Spinal cord (tissue), 10 donors: ENCODE measurements at places on chromosomes 3 and 15. TPM values are rescaled to one million over a fixed set of nuclear protein-coding genes. Genes with fewer than 3 reads are reported as not detected.
A peak's percentile ranks its signal among the peaks of the same experiment; 100 is the strongest.

Gene NEK10
- 33.1 TPM for total RNA-seq

DNA sequence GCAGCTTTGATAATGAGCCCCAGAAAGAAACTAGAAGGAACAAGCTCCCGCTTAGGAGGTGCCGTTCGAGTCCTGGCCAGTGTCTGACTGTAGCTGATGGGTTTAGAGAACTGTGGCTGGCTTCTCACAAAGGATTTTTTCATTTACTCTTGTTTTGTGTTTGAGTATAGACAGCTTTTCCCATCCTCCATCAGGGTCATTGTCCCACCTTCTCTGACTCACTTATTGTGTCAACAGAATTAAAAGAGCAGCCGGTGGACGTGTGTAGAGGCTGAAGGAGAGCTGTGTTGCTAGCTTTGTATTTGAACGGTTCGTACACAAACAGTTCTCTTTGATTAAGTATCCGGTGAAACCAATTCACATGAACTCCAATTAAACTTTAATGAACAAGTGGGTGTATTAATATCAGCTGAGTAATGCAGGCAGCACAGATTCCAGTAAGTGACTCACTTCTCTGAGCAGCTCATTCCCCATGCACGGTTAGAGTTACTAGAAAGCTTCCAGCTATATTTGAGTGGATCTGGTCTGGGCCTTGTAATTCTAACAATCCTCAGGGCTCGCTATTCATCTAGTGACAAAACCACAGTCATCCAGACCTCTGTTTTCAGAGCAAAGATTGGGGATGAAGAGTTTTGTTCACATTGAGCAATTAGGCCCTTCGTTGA lies 141.0 kb downstream of the LPP start:
- DNase-seq: no peak

DNA sequence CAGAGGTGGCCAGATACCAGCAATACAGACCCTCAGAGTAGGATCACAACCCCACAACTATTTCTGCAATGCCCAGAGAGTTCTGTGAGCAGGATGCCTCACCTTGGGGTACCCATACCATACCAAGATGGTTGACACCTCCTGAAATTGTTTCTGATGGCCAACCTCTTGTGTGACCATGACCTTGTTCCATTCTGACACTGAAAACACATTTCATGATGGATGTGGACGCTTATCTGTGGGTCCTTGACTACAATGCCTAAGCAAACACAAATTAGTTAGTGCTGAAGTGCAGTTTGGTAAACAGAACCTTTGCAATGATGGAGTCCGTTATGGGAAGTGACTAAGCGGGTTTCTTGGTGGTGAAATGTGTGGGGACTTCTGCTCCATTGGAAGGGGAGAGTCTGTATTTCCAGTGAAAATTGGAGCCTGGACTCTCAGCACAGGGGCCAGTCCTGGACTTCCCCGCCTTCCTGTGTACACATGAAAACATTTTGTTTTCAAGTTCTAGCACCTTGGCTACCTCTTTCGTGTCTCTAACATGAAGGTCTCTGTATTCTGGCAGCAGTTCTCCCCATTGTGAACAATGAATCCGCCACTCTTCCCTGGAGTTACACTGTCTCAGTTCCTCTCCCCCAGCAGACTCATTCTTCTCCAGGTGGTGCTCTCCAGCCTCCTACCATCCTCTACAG lies 106.2 kb downstream of the XXYLT1 start:
- no peak for DNase-seq

DNA sequence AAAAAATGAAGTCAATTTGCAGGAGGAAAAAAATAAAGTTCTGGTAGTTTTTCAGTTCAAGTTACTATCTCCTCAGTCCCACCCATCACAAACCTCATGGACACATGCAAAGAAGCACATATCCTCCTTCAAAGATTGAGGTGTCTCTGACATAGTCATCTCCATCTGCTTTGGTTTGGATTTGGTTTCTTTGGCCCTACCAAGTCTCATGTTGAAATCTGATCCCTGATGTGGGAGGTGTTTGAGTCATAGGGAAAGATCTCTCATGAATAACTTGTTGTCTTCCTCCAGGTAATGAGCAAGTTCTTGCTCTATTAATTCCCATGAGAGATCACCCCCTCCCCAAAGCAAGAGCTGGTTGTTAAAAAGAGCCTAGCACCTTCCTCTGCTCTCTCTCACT lies 446.8 kb downstream of the IGSF11 start:
- no peak for DNase-seq

DNA sequence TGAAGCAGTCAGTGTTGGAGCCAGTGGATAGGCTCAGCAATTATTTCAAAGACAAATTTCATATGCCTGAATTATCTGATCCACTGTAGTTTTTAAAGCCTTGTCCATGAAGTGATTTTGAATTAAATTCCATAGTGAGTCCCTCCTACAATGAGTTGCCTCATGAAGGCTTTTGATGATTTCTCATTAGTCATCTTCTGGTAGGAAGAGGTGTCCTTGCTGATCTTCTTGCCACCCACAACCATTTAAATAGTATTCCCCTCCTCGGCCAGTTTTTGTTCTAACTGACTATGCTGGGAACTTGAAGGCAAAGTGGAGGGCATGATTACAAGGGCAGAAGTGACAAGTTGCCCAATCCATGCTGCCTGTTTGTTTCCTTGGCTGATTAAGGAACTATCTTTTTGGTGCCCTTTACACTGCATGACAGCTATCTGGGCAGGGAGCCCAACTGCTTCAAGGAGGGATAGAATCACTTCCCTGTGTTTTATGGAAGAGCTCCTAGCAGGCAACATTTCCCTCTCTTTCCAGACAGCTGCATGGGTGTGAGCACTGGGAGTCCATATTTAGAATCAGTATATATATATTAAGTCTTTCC lies 617.5 kb downstream of the ZPLD1 start:
- peak; percentile 77 for DNase-seq

DNA sequence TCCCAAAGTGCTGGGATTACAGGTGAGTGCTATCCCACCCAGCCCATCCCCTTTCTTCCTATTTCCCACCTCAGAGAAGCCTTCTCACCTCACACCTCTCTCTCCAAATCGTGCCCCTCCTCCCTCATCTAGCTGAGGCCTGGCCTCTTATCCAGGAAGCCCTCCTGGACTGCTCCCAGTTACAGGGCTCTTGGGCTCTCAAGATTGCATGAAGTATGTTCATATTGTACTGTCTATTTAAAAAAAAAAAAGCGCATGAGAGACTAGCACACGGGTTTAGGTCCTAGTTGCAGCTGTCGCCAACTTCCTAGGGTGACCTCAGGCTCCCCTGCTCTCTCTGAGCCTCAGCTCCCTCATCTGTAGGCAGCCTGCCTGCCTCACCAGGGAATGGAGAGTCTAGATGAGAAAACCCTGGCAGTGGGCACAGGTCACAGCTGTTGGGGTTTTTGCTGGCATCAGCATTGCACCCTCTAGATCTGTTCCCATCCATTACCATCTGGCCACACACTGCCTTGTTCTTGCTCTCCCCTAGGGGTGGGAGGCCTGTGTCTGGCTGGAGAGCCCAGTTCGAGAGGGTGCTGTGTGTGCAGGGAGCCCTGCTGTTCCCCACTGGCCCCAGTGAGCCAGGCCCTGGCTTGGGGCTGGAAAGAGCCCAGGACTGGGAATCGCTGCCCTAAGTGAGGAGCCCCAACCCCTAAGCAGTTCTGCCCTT lies 24.2 kb upstream of the C15orf39 start:
- no peak for DNase-seq
